CD4-positive, CD25-positive, alpha-beta regulatory T cell (primary cell): ENCODE measurements at places on chromosomes 16 and 17.

DNA sequence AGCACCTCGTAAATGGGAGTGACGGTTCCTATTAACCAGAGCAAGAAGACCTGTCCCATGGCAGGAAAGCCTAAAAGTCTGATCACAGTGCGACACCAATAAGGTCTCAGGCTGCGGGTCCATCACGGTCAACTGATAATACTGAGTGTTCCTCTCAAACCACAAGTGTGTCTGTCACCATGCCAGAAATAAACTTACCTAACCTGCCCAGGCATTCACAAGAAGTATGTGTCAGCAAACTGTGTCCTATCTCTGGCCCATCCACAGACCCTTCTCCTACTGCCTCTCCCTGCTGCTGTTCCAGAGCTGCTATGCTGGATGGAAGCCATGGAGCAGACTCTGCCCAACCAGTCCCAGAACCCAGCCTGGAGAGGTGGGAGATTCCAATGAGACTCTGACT lies 73.5 kb downstream of the ZNF423 start:
- DNase-seq: no peak

GRCh38 chr17:4305224-4305623 lies 41.4 kb upstream of the ANKFY1 start:
- no peak for DNase-seq

- DNase-seq: no peak
Measured at GRCh38 chr17:31479062-31479408, 87.6 kb downstream of the RAB11FIP4 start.

DNA sequence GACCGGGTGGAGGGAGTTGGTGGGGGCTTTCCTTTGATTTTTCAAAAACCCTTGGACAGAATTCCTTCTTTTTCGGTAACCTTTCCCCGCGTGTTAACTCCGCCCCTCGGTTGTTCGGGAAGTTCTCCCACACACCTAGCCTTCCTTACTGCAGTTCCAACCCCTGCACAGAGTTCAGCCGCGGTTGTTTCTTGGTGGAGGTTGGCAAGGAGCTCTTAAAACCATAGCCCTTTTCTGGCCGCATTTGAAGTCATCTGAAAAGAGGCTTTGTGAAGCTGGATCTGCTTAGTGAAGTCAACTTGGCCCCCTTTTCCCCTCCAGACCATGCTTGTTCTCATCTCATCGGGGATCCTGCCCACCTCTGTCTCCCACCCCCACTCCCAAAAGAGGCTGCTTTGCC lies 1.8 kb downstream of the CACNG4 start:
- DNase-seq: no peak
